M059J (cell line): ENCODE measurements at places on chromosomes 1 and 21. TPM values are rescaled to one million over a fixed set of nuclear protein-coding genes. Genes with fewer than 3 reads are reported as not detected.

OVAAL gene
- total RNA-seq = 0.05 and 0.79 TPM in 2 replicates

GJA9 gene
- total RNA-seq = not detected in 2 replicates

S100A7 gene
- not detected in 2 replicates for total RNA-seq

PPIAL4G gene
- not detected in 2 replicates for total RNA-seq

GBP5 gene
- 4.8 and 11.4 TPM in 2 replicates for total RNA-seq

S100B gene
- not detected in 2 replicates for total RNA-seq

CASZ1 gene
- 1.8 and 6.0 TPM in 2 replicates for total RNA-seq

EPHA2 gene
- 136 and 212 TPM in 2 replicates for total RNA-seq

MFSD2A gene
- total RNA-seq = 1.2 and 2.3 TPM in 2 replicates

LINGO4 gene
- total RNA-seq = not detected in 2 replicates

S100A8 gene
- 0.15 TPM in 1 of 2 replicates, not detected in the other for total RNA-seq

PROX1 gene
- total RNA-seq = 0.02 and 0.17 TPM in 2 replicates

SRGAP2B gene
- 21.7 and 45.0 TPM in 2 replicates for total RNA-seq

JAM2 gene
- 1.7 and 3.0 TPM in 2 replicates for total RNA-seq

CHIA gene
- total RNA-seq = not detected in 2 replicates

RIT1 gene
- total RNA-seq = 53.9 and 64.3 TPM in 2 replicates

PCNT gene
- total RNA-seq = 17.0 and 29.0 TPM in 2 replicates

MUL1 gene
- 38.3 and 48.8 TPM in 2 replicates for total RNA-seq

MIXL1 gene
- not detected in 2 replicates for total RNA-seq

HES4 gene
- total RNA-seq = 44.1 and 51.8 TPM in 2 replicates

TRNP1 gene
- total RNA-seq = 3.9 and 11.6 TPM in 2 replicates

C1orf21 gene
- total RNA-seq = 22.2 and 27.2 TPM in 2 replicates

EEIG2 gene
- 12.6 and 15.4 TPM in 2 replicates for total RNA-seq

FAM177B gene
- total RNA-seq = not detected in 2 replicates

AK5 gene
- 3.7 and 5.6 TPM in 2 replicates for total RNA-seq

RXRG gene
- not detected in 2 replicates for total RNA-seq

C1QB gene
- not detected in 2 replicates for total RNA-seq

HPCAL4 gene
- 1.0 and 1.1 TPM in 2 replicates for total RNA-seq

HAO2 gene
- not detected in 2 replicates for total RNA-seq

FLG2 gene
- total RNA-seq = not detected in 2 replicates

SLC66A1 gene
- total RNA-seq = 16.2 and 26.3 TPM in 2 replicates

GLIS1 gene
- 2.3 and 3.0 TPM in 2 replicates for total RNA-seq

CHRM3 gene
- 0.20 and 1.2 TPM in 2 replicates for total RNA-seq

CFAP107 gene
- total RNA-seq = not detected in 2 replicates

SLAMF7 gene
- total RNA-seq = 3.9 and 7.8 TPM in 2 replicates

CA6 gene
- not detected in 2 replicates for total RNA-seq

GBP2 gene
- total RNA-seq = 71.9 and 94.3 TPM in 2 replicates

GABPA gene
- 18.3 and 23.0 TPM in 2 replicates for total RNA-seq

HSPA6 gene
- total RNA-seq = 0.15 and 0.44 TPM in 2 replicates

DHCR24 gene
- 184 and 227 TPM in 2 replicates for total RNA-seq

SPRR4 gene
- not detected in 2 replicates for total RNA-seq

RBM34 gene
- 73.0 and 82.7 TPM in 2 replicates for total RNA-seq

AVPR1B gene
- not detected in 2 replicates for total RNA-seq

RSPH1 gene
- total RNA-seq = not detected in 2 replicates

AMY1A gene
- not detected in 2 replicates for total RNA-seq

TSPAN1 gene
- 0.47 and 1.7 TPM in 2 replicates for total RNA-seq

ERO1B gene
- 1.1 and 2.5 TPM in 2 replicates for total RNA-seq

PTPRC gene
- total RNA-seq = 0.49 and 4.5 TPM in 2 replicates

LCE5A gene
- total RNA-seq = not detected in 2 replicates

TFF2 gene
- 0.30 TPM in 1 of 2 replicates, not detected in the other for total RNA-seq

HSD3B1 gene
- total RNA-seq = not detected in 2 replicates

GBP7 gene
- not detected in 2 replicates for total RNA-seq

TPRG1L gene
- 12.8 and 16.0 TPM in 2 replicates for total RNA-seq

NBPF15 gene
- total RNA-seq = 14.7 and 38.1 TPM in 2 replicates
